Bladder microvascular endothelial cell (primary cell): ENCODE measurements at places on chromosomes 6 and 20. TPM values are rescaled to one million over a fixed set of nuclear protein-coding genes. Genes with fewer than 3 reads are reported as not detected.

Gene NOTCH4
- total RNA-seq: 57.3 and 61.4 TPM in 2 replicates

Gene RBPJL
- total RNA-seq: not detected in 2 replicates

Gene SDCBP2
- total RNA-seq: 2.6 and 6.0 TPM in 2 replicates

Gene ULBP3
- total RNA-seq: 5.3 and 7.4 TPM in 2 replicates

Gene BMP7
- not detected in 2 replicates for total RNA-seq

Gene KIF6
- 0.25 TPM in 1 of 2 replicates, not detected in the other for total RNA-seq

Gene CRISP1
- total RNA-seq: not detected in 2 replicates
